RPMI7951 (cell line): ENCODE measurements at places on chromosomes 6 and 20. TPM values are rescaled to one million over a fixed set of nuclear protein-coding genes. Genes with fewer than 3 reads are reported as not detected.

Gene OR2H2
- not detected in 2 replicates for total RNA-seq

Gene CYP21A2
- not detected in 2 replicates for total RNA-seq

Gene SNAI1
- total RNA-seq, result 1.4 and 1.7 TPM in 2 replicates

GRCh38 chr6:41042226-41043055 is at the start of gene TSPO2:
TSPO2 (plus strand) TSS chr6:41042467; CDS start chr6:41042986, 519 bp downstream.
- DNase-seq, result no peak

GRCh38 chr6:25603251-25603650 is 48.8 kb upstream of the SCGN start:
- no peak for DNase-seq

DNA sequence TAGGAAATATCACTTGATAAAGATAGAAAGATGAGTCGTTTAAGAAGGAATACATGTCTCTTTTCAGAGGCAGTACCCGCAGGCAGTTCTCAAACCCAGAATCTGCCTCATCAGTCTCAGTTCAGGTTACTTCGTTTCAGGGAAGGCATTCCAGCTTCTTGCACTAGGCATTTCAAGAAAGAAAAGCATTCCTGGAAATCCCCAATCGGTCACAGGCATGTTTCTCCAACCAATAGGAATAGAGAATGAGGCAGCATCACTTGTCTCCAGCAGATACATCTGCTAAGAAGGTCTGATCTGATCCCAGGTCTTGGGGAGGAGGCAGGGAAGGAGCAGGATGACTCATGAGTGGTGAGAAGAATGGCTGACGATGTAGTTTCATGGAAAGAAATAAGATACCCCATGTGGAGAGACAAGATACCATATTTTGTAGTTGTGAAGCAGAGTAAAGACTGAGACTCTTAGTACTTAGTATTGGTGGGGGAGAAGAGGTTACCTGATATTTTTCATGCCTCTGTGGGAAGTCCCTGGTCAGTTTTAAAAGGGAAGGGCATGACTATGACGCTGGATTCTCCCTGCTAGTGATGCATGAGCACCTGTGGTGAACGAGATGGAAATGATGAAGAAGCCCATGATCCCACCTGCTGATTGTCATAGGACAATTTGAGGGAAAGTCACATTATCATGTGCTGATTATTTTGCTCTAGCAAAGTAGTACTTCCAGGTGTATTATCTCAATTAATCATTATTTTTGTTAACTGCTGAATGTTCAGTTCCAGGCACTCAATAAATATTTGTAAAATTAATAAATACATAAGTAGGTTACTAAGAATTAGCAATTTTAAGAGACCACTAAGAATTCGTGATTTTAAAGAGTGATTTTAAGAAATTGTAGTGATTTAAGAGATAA is 20.3 kb upstream of the HLA-DRB1 start:
- DNase-seq, result peak; percentile 87

- DNase-seq, result no peak
These were observed 39.5 kb upstream of the LAMP5 start for GRCh38 chr20:9474835-9475415.

- DNase-seq, result no peak
These were observed 2.7 kb downstream of the DLL1 start for GRCh38 chr6:170288091-170288631.

GRCh38 chr6:169502445-169502844 is 199.4 kb downstream of the WDR27 start:
- DNase-seq, result no peak

- peak; percentile 80 for DNase-seq
These were observed 96.2 kb downstream of the RTN4IP1 start for GRCh38 chr6:106533054-106533453.

- DNase-seq, result no peak
These were observed 22.1 kb upstream of the EEF1A1 start for GRCh38 chr6:73542891-73543290.

GRCh38 chr6:10838794-10839333 is 525 bp upstream of the MAK start:
- no peak for DNase-seq
